Hematopoietic multipotent progenitor cell treated with erythropoietin and hydrocortisone succinate and interleukin-3 and kit ligand, for 4 days (in vitro differentiated cells): ENCODE measurements at places on chromosomes 7 and 10.

GRCh38 chr10:129108378-129108777 is 358.7 kb upstream of the MGMT start:
- DNase-seq = no peak

DNA sequence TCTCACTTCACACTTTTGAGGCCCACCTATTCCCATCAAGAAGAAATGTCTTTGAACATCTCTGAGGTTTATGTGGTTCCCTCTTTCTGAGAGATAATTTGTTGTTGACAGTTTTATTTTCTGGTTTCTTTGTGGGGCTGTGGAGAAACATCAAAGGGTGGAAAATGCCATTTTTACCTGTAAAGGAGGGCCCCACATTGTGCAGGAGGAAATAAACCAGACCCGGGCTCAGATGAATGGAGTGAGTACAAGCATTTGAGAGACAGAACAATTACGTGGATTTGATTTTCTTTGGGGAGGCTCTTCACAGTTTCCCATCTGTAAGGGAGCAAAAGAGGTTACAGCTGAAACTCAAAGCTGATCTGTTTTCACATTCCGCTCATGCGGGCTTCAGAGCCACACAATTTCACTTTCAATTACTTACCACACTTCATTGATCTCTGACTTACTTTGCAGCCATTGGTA is 29.8 kb downstream of the ITPRIP start:
- no peak for DNase-seq

DNA sequence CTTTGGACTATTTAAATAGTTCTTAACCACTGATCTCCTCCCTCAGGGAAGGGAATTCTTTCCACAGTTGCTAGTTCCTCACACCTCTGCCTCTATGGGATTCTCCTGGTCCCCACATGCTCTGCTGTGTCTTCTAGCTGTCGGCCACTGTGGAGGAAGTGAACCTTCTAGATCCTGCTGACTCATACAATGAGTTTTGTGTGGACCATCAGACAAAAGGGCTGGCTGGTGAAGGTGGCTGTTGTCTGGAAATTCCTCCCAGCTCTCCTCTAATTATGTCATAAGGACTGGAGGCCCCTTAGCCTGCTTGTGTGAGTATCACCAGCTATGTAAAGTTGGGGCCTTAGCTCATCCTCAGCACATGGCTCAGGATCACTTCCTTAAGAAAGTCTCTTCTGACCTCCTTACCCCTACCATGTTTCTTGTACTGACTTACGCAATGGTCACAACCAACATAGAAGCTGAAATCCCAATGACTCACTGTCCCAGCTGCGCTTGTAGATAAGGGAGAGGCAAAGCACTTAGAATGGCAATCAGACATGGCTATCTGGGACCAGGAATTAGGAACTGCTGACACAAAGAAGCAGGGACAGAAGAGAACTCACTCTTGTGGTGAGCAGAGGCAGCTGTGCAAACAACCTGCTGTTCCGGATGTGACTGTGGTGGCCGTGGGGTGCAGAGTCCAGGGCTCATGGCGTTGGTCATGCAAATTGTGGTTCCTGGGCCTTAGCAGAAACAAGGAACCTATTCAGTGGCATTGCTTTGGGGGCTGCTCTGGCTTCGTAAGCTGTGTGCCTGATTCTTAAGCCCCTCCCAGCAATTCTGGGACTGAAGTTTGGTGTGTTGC is 2.5 kb upstream of the MACC1 start:
- peak; percentile 98 for DNase-seq

GRCh38 chr10:74104996-74105395 is 45.6 kb downstream of the AP3M1 start:
- no peak for DNase-seq

DNA sequence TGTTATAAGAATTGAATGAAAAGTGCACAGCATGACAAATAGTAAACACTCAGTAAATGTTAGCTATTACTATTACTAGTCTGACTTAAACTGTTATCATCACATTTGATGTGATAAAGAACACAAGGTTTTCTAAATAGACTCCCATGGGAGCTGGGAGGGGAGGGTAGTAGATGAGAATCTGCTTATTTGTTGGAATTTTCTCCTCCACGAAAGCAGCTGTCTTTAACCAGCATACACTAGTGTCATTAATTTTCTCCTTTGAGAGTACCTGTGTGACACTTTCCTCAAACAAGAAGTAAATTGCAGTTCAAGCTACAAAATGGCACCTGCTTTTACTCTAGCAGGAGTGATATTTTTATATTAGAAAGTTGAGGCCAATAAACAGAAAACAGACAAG is 200.1 kb downstream of the SKAP2 start:
- DNase-seq = no peak

DNA sequence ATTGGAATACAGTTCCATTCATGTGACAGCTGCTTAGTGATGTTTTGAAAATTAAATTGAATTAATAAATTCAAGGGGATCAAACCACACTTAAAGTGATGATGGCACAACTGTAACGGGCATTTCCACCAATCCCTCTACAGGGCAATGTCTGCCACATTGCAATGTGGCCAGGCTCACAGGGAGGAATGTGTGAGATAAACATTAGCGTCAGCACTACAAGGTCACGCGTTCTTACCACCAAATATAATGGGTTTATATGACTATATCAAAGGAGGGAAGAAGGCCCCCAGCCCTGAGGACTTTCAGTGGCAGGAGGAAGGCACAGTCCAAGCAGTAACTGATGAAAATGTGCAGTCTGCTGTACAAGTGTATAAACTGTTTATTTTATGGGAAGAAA is 31.1 kb upstream of the CELF2 start:
- no peak for DNase-seq

- DNase-seq = peak; percentile 12
Measured at GRCh38 chr10:59997827-59998525, 91.6 kb upstream of the CCDC6 start.

DNA sequence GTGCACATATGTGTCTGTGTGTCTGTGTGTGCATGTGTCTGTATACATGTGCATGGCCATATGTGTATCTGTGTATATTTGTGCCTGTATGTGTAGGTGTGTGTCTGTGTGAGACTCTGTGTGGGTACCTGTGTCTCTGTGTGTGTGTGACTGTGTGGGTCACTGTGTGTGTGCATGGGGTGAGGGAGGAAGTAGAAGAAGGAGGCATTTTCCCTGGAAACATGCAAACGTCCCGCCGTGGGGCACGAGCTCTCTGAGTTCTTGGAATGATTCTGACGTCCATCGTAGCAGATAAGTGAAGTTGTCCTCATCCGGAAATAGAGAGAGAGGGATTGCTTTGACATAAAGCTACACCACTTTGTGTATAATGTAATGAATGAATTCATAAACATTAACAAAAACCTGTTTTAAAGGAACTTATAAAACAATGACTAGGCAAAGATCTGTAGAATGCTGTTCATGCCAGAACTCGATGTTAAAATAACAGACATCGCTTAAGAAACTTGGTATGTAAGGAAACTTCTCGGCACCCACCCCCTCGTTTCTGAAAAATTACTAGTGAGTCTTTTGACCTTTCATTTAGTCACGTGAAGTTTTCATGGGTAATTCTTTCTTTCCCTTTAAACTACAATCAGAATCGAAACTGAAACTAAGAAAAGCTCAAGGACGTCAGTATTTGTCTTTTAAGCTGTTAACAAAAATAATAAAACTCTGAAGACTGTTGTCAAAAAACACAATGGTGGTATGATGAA is 43.6 kb upstream of the KLF6 start:
- peak; percentile 70 for DNase-seq

DNA sequence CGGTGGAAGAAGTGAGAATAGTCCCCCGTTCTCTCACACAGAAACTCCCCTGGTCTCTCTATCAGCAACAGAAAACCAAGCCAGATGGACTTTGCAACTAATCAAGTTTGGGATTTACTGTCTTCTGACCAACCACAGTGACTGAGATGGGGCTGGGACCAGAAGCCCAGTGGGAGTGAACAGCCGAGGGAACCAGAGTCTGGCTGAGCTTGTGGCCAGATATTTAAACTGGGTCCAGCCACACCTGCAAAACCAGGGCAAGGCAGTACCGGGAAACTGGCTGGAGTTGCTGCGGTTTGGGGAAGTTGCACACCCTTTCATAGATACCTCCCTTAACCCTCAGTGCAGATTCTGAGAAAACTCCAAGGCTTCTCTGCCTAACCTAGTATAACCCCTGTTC is 6.0 kb downstream of the GSTK1 start:
- no peak for DNase-seq

DNA sequence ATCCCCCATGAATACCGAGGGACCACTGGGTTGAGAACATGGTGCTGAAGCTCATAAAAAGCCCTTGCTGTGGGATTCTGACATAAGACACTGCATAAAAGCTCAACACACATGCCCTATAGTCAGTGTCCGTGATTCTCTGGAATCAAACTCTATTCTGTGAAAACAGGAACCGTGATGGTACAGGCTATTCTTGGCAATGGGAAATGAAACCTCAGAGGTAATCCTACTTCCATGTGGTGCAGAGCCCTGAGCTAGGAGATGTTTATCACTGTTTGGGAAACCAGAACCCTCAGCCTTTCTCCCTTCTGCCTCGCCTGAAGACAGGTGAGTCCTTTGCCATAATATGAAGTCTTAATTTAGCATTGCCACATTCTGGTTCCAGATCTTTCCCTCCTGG is 80.8 kb upstream of the PRSS1 start:
- DNase-seq = no peak

DNA sequence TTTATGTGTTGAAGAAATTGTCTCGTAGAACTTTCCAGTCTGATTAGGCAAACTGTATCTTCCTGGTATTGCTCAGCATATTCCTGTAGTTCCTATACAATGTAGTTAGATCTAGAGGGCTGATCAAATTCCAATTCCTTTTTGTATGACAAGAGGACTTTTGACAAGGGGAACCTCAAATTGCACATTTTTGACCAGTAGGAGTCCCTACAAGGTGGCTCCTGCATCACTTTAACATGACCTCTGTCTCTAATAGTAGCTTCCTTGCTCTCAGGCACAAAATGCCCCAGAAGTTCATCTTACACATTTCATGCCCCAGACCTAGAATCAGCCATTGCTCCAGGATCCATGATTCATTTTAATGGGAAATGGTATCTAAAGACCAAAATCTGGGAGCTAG is 18.7 kb downstream of the HERPUD2 start:
- DNase-seq = peak; percentile 43

- no peak for DNase-seq
Measured at GRCh38 chr7:68805159-68805558, 793.1 kb upstream of the AUTS2 start.

DNA sequence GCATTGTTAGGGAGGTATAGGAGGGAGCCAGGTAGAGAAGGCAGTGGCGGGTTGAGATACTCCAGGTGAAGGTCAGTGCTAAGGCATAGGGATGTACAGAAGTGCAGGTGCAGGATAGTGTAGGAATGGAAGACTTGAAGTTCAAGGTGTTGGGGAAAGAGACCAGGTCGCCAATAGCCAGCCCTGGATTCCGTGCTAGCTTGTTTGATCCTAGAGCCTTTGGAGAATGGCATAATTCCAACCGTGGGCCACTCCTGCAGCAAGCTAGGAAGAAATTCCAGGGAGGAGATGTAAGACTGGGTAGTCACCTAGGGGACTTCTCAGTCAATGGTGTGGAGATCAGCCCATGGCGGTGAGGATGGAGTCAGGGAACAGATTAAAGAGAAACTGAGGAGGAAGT is 272.7 kb downstream of the RPS24 start:
- no peak for DNase-seq

DNA sequence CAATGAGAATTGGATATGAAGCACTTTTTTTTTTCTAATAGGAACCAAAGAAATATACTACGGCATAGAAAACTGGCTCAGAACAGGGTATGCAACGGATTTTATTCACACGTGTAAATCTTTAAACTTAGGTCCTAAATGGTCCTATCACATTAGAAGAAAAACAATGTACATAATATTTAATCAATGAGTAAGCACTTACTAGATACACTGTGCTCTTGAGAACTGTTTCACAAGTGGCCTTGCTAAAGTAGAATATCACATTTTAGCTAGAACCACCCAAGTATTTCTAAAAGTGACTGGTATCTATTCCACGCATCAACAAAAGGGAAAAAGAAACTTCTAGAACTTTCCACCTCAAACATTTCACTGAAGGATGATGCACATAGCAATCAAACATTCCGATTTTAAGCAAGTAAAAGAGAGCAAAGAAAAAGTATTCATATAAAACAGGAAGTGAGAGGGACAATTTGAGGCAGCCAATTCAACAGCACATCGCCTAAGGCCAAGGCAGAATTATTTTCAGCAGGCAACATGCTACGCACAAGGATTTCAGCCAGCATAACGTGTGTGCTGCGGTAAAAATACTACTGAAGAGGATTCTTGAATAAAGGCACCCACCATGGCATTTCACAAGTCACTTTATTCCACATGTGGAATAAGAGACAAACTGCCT is 55.8 kb downstream of the PARD3 start:
- no peak for DNase-seq

GRCh38 chr10:85408388-85408787 is 958.2 kb downstream of the GRID1 start:
- DNase-seq = no peak

DNA sequence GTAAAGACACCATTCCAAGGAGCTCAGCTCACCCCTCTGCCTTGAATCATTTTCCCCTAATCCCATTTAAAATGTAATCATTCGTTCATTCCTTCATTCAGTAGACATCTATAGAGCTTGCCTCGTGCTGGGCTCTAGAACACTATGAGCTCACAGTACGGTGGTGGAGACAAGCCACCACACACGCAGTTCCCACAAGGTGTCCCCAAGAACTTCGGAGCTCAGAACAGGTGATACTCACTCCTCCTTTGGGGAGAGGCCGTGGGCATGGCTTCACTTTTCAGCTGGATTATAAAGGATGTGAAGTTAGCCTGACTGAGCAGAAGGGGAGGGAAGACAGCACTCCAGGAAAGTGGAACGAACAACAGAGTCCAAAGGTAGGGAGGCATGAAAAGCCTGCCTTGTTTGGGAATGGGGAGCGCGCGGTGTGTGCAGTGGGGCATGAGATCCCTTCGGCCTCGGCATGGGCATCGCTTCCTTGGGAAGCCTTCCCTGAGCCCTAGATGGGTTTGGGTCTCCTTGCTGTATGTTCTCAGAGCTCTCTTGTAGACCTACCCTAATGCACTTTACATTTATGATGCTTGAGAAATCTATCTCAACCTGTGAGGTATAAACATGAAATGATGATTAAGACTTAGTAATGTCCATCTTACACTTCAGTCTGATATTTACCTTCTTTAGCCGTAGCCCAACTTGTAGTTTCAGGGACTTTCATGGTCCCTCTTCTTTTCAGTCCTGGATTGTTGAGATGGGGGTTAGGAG is 809 bp upstream of the OGA start:
- DNase-seq = no peak

GRCh38 chr10:91598211-91598977 is 34.5 kb downstream of the PPP1R3C start:
- DNase-seq = no peak

- no peak for DNase-seq
Measured at GRCh38 chr10:84294766-84295447, 33.5 kb upstream of the CCSER2 start.

GRCh38 chr7:111172564-111173257 is 81.8 kb downstream of the LRRN3 start:
- no peak for DNase-seq

- DNase-seq = no peak
Measured at GRCh38 chr10:46556515-46557318, at the start of gene GPRIN2. GPRIN2 (minus strand) TSS chr10:46556658; CDS start chr10:46550736, 5,922 bp downstream.

- DNase-seq = no peak
Measured at GRCh38 chr10:43870968-43871439, 222.3 kb upstream of the ZNF32 start.
